ENCODE measurements at places on chromosomes 12 and 14.

- DNase-seq, result no peak
Observed at GRCh38 chr12:100661300-100661951, 87.9 kb downstream of the GAS2L3 start.

- DNase-seq, result no peak
Observed at GRCh38 chr14:54003064-54003463, 46.4 kb upstream of the BMP4 start.

GRCh38 chr14:62532181-62532580 lies 513.1 kb downstream of the KCNH5 start:
- DNase-seq, result no peak

DNA sequence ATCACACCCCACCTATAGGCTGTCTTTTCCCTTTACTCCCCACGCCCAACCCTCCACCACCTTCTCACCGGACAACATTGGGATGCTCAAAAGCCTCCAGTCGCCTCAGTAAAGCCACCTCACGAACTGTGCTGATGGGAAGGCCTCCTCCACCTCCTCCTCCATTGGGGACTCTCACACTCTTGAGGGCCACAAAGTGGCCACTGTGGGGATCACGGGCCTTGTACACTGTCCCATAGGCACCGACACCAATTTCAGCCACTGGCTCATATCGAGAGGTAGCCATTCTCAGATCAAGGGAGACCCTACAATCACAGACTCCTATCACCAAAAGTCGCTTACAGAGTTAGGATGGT lies 700 bp downstream of the CDK4 start:
- DNase-seq, result no peak

GRCh38 chr12:49369411-49370145 lies 2.3 kb downstream of the SPATS2 start:
- DNase-seq, result no peak

- DNase-seq, result no peak
Observed at GRCh38 chr12:39831587-39832315, 212.1 kb upstream of the ABCD2 start.

- no peak for DNase-seq
Observed at GRCh38 chr12:40446385-40446784, 221.6 kb downstream of the LRRK2 start.

- no peak for DNase-seq
Observed at GRCh38 chr12:72110937-72111650, 161.1 kb upstream of the TRHDE start.

- DNase-seq, result no peak
Observed at GRCh38 chr12:86158956-86159355, 97.2 kb downstream of the MGAT4C start.

GRCh38 chr14:38044710-38045109 lies 163.0 kb upstream of the SSTR1 start:
- no peak for DNase-seq

DNA sequence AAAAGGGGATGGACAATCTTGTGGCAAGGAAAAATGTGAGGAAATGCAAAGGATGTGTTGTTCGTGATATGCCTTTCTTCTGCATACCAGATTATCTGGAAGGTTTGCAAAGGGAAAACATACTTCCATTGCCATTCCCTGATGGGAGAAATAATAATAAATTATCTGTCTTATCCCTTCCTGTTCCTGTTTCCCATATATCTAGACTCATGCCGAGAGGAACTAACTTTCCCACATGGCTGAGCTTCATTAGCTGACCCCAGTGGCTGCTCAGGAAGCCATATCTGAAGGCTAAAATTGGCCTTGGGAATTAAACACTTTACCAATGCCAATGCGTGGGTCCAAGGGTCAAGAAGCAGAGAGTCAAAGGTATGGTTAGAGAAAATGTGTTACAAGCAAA lies 439.8 kb downstream of the MDGA2 start:
- DNase-seq, result no peak

DNA sequence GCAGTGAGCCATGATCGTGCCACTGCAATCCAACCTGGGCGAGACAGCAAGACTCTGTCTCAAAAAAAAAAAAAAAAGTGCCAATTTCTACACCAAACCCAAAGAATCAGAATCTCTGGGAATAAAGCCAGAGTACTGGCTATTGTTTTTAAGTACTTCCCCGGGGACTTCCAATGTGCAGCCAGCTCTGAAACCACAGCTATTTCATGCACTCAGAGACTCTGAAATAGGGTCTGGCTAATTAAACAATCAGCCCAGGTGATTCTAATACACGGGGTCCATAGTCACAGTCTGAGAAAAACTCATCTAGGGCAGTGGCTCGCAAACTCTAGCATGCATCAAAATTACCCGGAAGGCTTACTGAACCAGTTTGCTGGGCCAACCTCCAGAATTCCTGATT lies 56.3 kb downstream of the SIX6 start:
- no peak for DNase-seq

DNA sequence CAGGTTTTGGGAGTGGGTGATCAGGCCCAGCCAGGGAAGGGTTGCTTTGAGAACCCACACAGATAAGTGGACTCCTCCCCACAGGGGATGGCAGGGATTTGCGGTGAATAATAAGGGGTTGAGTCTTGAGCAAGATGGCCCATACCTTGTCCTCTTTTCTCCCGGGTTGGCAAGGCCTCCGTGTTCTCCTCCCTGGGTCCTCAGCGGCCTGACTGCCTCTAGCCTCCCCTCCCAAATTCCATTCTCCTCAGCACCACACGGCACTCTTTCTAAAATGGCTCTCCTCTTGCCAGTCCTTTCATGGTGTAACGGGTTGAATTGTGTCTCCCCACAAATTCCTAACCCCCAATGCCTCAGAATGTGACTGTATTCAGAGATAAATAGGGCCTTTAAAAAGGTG lies 70.0 kb downstream of the CHST11 start:
- no peak for DNase-seq

DNA sequence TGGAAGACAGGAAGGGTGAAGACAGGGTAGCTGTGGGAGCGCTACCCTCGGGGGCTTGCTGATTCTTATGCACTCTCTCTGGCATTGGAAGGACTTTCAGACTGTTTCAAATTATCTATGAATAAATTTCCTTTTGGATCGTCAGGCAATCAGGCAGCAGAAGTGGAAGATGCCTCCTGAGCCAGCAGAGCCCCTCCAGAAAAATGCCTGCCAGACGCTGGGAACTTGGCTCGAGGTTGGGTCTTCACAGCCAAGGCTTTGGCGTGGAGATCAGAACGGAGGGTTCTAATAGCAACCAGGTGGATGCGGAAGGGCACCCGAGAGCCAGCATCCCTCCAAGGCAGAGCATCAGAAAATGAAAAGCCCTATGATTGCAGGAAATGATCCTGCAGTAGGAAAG lies 119.2 kb upstream of the RFLNA start:
- no peak for DNase-seq

GRCh38 chr14:94028450-94028826 lies 2.3 kb downstream of the OTUB2 start:
- DNase-seq, result no peak
